ENCODE measurements at places on chromosomes 4 and X.
A peak's percentile ranks its signal among the peaks of the same experiment; 100 is the strongest.

DNA sequence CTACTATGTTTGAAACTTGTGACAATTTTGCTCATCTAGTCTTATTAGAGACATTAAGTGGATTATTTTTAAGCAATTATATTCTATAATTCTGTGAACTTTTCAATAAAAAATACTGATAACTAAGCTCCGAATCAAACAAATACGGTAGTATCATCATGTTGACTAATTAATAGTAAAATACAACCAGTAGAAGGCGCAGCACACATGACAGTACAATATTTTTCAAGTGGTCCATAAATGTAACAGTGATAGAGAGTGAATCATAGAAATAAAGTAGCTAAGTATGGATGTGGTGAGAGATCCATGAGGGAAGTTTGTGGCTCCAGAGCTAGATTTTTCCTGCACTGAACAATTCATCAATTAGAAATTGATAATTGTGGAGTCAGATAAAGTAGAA is 666.2 kb downstream of the KCTD8 start:
- DNase-seq = no peak

DNA sequence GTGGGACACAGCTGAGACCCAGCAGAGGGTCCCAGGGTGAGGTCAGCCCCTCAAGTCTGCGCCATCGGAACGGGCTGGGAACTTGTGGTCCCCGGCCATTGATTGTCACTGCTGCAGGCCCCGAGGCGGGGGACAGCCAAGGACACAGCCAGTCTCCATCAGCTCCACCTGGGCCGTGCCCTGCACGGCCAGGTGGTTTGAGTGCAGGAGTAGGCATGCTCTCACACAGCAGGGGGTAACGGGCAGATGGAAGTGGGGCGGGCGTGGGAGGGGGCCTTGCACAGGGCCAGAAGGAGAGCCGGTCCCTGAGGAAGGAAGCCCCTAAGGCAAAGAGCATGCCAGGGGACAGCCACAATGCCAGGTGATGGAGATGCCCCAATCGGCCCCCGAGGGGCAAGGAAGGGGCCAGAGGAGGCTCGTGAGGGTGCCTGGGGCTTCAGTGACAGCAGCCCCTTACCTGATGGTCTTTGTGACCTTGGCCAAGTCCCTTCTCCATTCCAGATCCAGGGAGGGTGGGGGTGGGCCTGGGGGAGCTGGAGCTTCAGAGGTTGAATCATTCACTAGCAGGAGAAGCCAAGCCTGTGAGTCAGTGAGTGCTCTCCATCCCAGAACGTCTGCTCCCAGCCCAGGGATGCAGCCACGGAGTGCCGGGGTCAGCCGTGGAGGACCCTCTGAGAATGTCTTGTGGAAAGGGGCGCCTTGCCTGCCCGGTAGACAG is 2.3 kb downstream of the ATP2B3 start:
- DNase-seq = no peak

DNA sequence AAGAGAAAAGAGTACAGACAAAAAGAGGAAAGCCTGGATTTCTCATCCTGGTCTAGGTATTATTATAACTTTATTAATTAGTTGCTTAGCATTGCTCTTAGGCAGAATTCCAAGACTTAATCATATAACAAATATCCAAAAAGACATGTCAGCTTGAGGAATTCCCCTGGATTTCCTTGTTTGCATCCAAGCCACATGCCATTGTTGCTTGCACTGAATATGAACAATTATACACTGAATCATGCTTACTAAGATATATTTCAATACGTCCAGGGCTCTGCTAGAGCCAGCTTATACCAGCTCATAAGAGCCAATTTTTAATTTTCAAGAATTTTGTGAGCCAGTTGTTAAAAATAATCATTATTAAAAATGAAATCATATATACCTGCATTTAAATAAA is 5.5 kb upstream of the TLR10 start:
- DNase-seq = no peak

GRCh38 chr4:153706519-153706918 is 22.4 kb downstream of the TLR2 start:
- no peak for DNase-seq

DNA sequence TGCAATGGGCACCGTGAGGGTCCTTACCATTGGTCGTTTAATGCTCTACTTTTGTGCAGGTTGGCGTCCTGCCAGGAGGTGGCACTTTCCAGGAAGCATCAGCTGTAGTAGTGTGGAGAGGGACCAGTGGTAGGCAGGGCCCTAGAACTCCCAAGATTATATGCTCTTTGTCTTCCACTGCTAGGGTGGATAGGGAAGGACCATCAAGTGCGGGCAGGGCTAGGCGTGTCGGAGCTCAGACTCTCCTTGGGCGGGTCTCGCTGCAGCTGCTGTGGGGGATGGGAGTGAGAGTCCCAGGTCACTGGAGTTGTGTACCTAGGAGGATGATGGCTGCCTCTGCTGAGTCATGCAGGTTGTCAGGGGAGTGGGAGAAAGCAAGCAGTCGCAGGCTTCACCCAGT is 134.7 kb downstream of the KLF8 start:
- no peak for DNase-seq

DNA sequence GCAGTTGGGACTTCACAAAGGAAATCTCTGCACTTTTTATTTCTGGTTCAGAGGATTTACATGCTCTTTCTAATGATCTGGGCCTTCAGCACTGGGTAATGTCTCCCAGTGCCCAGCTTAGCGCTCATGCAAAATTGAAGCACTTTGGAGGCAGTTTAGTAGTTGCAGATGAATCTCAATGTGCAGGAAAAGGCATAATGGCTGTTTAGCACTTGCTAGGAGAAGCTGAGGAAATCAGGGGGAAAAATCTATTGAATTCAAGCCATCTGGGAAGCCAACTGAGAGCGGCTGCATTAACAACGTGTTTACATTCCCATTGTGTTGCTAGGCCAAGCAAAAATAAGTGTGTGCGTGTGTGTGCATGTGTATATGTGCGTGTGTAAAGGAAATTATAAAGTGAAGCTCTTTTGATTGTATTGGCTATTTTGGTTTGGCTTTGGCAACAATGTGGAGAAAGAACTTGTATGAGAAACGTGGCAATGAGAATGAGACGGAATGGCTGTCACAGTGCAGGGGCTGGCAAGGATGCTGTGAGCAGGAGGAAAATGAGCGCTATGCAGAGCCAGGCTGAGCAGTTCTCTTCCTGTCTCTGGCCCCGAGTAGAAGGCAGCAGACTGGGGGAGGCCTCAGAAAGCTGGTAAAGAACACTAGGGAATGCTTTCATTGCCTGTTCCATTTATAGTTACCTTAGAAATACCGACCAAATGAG is 231.5 kb downstream of the UNC5C start:
- DNase-seq = no peak

DNA sequence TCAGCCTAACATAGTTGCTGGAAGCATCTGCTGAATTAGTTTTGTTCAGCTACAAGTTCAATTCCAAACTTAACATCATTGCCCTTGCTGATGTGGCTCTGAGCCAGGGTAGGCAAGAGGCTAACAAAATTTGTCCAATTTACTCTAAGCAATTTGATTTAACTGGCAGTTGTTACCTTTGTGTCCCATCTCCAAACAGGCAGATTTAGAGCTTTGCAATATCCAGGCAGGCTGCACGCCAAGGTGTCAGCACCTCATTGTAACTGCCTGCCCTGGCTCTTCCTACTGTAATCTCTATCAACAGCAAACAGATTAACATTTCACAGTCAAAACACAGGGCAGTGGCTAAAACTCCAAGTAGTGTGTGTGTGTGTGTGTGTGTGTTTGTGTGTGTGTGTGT is 2070.6 kb downstream of the PCDH7 start:
- DNase-seq = no peak

GRCh38 chrX:17567187-17567586 is 170.1 kb upstream of the SCML1 start:
- DNase-seq = peak; percentile 29

DNA sequence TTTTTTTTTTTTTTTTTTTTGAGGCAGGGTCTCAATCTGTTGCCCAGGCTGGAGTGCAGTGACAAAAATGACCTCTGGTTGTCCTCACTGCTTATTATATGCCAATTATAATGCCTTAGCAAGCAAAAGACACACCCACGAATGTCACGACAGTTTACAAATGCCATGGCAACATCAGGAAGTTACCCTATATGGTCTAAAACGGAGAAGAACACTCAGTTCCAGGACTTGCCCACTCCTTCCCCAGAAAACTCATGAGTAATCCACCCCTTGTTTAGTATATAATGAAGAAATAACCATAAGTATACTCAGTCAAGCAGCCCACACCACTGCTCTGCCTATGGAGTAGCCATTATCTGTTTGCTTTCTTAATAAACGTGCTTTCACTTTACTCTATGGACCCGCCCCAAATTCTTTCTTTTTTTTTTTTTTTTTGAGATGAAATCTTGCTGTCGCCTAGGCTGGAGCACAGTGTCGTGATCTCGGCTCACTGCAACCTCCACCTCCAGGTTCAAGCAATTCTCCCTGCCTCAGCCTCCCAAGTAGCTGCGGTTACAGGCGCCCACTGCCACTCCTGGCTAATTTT is 106.2 kb downstream of the SMIM20 start:
- no peak for DNase-seq

- DNase-seq = no peak
These were observed 62.5 kb upstream of the C1GALT1C1 start for GRCh38 chrX:120692319-120692718.

GRCh38 chr4:110085131-110085530 is 113.3 kb downstream of the ELOVL6 start:
- DNase-seq = no peak

- no peak for DNase-seq
These were observed 662.6 kb upstream of the CPEB2 start for GRCh38 chr4:14339715-14340114.

DNA sequence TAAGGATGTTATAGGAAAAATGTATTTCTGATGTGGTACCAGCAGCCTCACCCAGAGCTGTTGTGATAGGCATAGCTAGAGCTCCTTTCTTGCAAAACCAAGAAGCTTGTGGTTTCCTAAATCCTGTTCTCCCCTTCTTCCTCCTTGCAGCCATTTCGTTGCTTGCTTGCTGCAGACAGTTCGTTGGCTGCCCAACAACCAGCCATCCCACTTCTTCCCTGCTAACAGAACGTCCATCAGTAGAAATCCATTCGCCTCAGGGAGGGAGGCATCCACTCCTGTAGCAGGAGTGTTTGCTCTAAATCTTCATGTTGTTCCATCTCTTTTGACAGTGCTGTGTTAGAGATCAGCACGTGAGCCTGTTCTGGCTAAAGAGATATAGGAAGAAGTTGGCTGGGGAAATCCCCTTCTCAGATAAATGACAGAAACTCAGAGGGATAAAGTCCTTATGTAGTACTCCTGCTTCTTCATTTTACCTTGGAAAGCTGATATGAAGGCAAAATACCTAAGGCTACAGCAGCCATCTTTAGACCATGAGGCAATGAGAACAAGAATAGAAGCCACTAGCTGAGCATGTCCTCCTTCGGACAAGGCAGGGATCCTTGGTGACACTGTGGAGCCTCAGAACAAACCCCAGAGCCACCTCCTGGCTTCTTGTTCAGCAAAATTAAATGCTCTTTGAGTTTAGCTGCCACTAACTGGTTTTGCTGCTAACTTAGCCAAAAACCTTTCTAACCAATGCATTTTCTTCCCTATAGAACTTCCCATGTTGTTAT is 68.4 kb upstream of the RELL1 start:
- no peak for DNase-seq

DNA sequence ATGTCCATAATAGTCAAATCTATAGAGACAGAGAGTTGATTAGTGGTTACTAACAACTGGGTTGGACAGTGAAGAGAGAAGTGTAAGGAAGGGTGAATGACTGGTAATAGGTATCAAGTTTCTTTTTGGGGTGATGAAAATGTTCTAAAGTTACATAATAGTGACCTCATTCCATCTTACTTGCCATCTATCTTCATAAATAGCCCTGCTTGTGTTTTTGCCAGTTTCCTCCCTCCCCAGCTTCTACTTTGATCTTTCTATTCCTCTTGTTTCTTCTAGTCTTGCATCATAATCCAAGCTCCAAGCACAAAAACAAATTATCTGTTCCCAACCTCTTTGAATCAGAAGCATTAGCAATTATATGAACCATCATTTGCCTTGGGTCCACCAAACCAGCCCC is 40.2 kb upstream of the TET2 start:
- no peak for DNase-seq

DNA sequence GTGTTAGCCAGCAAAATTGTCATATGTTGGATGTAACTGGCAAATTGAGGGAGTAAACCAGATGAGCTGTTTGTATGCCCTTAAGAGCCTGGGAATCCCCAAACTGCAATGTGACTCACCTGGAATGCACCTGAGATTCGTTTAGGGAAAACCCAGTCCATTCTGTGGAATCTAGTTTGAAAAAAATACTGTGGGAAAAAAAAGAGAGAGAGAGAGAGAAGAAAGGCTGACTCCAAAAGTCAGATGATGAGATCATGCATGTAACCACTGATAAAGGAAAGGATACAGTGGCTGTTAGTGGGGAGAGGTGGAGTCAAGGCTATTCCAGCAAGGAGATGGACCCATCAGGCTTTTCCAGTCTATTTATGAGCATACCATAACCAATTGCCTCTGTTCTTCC is 48.5 kb downstream of the SLC9A7 start:
- DNase-seq = no peak

- no peak for DNase-seq
These were observed 369.7 kb upstream of the TRAM1L1 start for GRCh38 chr4:117455088-117455487.

- no peak for DNase-seq
These were observed 29.2 kb downstream of the FANCB start for GRCh38 chrX:14843666-14844065.

- no peak for DNase-seq
These were observed 31.8 kb downstream of the PDGFC start for GRCh38 chr4:156939801-156940200.

- no peak for DNase-seq
These were observed 102.7 kb upstream of the TENM3 start for GRCh38 chr4:182140547-182140946.

DNA sequence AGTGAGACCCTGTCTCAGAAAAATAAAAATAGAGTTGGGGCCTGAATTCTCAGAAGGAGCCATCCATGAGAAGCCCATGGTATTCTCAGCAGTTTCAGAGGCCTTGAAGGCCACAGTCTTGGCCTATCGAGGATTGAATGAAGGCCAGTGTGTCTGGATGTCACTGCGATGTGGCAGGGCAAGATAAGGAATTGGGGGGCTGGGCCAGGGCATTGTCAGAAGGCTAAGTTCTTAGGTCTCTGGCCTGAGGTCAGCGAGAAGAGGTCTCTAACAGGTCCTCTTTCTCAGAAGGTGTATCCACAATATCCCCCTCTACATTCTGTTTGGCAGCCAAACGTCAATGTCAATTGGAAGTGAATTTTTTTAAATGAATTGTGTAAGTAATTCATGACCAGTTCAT is 5.7 kb downstream of the ZNF275 start:
- DNase-seq = no peak

- DNase-seq = no peak
These were observed 457.9 kb upstream of the CTSO start for GRCh38 chr4:156411531-156411930.

- no peak for DNase-seq
These were observed 53.2 kb upstream of the C4orf54 start for GRCh38 chr4:99710681-99711345.

All from testis (tissue), 5 donors.